ENCODE measurements at places on chromosomes 2 and 18.

DNA sequence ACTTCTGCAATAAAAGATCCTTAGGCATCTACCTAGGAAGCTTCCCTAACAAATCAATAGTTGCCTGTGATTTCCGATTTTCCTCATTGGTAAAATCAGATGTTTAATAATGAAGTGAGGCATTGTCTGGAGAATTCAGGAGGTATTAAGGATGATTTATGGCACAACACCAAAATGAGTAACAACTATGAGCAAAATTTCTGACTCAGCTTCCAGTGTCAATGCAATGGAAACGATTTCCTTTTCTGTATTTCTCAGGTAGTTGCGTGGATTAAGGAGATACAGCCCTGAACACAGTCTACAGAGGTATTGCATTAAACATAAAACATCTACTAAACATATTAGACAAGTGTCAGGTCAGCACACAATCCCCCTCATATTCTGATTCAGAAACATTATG is 99.5 kb downstream of the EPB41L3 start:
- DNase-seq, result no peak

DNA sequence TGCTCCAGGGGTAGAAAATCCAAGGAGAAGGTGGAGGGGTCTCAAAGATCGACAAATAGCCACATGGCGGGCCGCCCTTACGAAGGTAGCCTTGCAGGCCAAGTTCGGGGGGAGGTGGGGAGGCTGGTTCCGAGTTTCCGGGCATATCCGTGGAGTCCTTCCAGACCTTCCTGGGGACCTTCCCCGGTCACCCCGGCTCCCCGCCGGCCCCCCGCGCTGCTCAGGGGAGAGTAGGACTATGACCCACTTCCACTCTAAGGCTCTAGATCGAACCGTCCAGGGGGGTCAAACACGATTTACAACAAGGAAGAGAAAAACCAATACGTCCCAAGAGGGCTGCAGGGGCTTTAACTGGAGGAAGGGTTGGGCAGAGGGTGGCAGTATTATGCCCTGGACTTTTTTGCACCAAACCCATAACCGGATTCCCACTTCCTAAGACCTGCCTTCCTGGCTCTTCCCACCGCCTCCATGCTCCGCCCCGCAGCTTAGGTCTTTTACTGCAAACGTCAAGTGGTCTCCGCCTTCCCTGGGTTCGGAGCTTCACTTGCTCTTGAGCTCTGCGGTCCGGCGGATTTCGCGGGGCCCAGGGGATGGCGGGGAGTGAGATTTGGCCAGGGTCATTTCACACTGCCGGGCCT is 779 bp upstream of the LYPD6 start:
- no peak for DNase-seq

GRCh38 chr18:58992301-58993231 is 127.9 kb downstream of the ZNF532 start:
- no peak for DNase-seq

GRCh38 chr18:75249175-75249518 is 38.5 kb downstream of the TSHZ1 start:
- no peak for DNase-seq

DNA sequence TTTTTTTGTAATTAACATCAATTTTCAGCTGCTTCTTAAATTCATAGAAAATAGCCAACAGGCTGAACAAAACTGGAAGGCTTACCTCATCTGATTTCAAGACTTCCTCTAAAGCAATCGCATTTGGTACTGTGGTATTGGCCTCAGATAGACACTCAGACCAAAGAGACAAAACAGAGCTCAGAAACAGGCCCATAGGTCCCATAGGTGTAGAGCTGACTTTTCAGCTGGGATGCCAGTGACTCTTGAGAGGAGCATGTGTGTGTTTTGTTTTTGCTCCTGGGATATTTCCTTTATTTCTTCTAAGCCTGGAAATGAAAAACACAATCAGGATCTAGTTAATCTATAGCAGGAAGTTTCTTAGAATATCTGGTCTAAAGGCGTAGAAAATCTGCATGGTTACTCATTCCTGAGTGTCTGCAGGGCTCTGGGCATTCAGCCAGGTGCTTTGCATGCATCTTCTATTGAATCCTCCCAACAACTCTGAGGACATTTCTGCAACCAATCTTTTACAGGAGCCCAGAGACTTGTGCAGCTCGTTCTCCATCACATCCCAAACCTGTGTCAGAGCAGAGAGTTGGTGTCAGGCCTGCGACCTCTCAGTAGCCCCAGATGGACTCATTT is 190.8 kb downstream of the RTP5 start:
- DNase-seq, result no peak

DNA sequence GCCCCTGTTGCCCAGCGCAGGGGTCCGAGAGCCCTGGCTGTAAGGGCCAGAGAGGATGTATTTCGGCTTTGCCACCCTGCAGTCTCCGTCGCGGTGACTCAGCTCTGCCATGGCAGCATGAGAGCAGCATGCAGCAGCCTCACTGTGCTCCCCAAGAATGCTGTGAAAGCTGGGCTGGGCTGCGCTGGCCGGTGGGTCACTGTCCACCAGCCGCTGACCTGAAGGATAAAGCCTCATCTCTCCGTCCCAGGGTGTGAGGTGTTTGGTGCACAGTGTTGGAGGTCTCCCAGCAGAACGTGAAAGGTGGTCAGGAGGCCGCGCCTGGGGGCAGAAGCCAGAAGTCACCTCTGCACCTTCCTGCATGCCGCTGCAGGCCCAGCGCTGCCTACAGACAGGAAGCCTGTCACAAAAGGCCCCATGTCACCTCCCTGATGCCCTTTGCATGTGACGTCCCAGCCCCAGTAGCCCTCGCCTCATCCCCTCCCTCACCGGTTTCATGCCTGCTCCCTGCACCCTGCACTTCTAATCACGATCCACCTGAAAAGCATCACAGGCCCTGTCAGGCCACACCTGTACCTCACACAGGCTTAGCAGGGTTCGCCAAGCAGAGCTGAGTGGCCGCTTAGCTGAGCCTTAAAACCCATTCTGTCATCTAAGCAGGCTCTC is 342.1 kb downstream of the EIPR1 start:
- no peak for DNase-seq

DNA sequence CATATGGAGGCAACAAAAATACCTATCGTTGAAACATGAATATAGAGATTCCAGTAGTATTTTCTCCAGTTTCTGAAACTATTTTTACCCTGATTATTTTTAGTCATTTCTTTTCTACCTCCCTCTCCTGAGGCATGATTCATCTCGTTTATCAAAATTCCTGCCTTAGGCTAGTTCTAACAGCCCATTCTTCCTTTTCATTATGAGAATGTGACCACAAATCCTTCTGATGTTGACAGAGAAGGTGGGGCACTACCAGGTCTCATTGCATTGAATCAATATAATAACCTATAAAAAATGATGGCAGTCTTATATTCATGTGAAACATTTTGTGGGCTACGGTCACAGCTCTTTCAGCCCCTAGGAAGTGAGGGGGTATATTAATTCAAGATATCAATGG is 406.5 kb upstream of the UBE2E3 start:
- no peak for DNase-seq

- DNase-seq, result no peak
Measured at GRCh38 chr2:143577489-143577888, 448.3 kb downstream of the ARHGAP15 start.

DNA sequence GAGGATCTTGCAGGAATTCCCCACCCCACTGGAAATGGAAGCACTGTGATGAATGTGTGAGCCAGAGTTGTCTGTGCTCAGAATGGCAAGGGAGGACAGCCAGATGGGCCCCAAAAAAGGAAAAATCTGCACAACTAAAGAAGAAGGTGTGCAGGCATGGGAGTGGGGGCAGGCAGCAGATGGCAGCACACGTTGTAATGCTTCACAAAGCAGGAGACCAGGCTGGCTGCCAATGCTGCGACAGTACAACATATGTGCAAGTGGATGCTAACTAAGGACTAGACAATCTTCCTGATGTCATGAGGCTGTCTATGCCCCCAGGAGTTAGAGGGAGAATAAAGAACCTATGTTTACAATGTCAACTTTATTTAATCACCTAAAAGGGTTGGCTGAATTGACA is 27.2 kb downstream of the ST6GAL2 start:
- DNase-seq, result no peak

GRCh38 chr18:72826736-72827135 is 41.1 kb downstream of the NETO1 start:
- no peak for DNase-seq

GRCh38 chr2:128235581-128235980 is 83.1 kb downstream of the HS6ST1 start:
- no peak for DNase-seq

- DNase-seq, result no peak
Measured at GRCh38 chr2:20118051-20118450, 66.6 kb upstream of the LAPTM4A start.

GRCh38 chr2:42183775-42184174 is 14.6 kb downstream of the EML4 start:
- no peak for DNase-seq

GRCh38 chr2:229380101-229380625 is 109.1 kb upstream of the PID1 start:
- DNase-seq, result no peak

- DNase-seq, result no peak
Measured at GRCh38 chr2:148546270-148546669, 98.3 kb upstream of the EPC2 start.

DNA sequence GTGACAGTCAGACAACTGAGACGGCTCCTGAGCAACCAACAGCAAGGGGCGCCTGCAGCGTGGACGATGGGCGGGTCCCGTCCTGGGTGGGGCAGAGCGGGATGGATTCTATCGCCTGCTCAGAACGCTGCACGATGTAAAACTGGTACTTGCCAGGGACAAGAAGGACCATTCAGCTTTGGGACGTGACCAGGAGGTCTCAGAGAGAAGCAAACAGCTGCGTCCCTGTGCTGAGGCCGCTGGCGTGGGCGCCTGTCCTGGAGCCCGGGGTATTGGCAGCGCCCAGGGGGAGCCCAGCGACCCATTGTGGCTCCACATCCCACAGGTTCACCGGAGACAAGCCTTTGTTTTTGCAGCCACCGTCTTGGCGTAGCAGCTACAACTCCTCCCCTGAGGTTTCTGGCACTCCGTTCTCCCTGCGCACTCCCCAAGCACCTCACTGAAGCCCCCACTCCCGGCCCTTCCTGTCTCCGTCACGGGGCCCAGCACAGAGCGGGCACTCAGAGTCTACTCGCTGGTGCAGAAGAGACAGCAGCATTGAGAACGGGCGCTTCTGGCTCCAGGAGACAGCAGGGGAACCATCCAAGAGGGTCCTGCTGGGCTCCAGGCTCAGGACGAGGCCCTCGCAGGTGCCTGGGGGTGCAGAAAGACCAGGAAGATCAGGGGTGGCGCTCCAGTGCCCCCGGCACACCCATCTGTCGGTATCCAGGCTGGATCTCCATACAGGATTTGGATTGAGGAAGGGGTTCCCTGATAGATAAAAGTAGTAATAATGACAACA is 22.1 kb upstream of the KCNG2 start:
- DNase-seq, result no peak

GRCh38 chr2:189444322-189444721 is 3.0 kb downstream of the WDR75 start:
- DNase-seq, result peak; percentile 17

DNA sequence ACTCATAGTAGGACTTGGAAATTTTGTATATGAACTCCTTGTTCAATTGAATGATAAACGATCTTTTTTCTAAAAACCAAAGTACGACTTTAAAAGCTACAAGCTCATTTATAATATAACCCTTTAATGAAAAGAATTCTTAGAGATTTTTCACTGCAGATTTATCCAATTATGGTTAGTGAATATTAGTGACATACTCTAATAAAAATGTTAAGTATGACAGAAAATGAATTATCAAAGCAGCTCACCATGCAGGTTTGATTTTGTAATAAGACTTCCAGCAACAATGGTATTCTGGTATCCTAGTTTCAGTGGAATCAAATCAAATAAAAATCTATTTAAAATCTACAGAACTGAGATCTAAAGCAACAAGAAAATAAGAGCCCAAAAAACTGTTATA is 38.5 kb downstream of the PRPF40A start:
- no peak for DNase-seq

DNA sequence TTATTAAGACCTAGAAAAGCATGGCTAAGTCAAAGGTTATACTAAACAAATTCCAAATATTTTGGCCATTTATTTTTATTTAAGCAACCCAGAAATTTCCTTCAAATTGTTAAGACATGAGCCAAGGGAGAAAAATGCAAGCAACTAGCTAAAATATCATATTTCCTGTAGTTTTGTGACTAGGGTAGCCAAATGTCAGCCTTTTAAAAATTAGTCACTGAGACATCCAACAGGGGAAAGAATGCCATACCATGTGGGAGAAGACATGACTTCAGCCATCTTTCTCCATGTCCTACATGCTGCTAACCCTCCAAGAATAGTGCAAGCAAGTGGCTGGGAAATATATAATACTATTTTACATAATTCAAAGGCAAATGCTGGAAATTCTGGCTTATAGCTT is 197.9 kb downstream of the DSEL start:
- no peak for DNase-seq

GRCh38 chr2:41241325-41242000 is 789.6 kb upstream of the SLC8A1 start:
- no peak for DNase-seq

- no peak for DNase-seq
Measured at GRCh38 chr2:8999797-9000196, 3.7 kb downstream of the MBOAT2 start.

DNA sequence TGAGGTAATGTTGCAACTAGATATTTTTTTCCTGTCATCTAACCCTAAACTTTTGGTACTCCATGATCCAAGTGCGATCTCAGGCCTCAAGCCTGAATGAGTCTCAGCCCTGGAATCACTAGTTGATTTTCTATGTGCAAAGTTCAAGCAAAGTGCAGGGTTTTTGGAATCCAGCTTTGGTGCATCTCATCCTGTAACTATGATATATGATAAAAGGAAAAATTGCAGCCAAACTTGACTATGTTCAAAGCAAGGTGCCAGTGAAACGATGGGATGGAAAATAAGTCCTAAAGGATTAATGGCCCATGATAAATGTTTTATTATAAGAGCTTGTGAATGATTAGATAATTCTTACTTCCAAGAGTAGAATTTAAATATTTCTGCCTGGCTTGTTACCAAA is 78.9 kb upstream of the NT5C1B start:
- DNase-seq, result no peak
